ENCODE measurements at places on chromosomes 3 and 15.

DNA sequence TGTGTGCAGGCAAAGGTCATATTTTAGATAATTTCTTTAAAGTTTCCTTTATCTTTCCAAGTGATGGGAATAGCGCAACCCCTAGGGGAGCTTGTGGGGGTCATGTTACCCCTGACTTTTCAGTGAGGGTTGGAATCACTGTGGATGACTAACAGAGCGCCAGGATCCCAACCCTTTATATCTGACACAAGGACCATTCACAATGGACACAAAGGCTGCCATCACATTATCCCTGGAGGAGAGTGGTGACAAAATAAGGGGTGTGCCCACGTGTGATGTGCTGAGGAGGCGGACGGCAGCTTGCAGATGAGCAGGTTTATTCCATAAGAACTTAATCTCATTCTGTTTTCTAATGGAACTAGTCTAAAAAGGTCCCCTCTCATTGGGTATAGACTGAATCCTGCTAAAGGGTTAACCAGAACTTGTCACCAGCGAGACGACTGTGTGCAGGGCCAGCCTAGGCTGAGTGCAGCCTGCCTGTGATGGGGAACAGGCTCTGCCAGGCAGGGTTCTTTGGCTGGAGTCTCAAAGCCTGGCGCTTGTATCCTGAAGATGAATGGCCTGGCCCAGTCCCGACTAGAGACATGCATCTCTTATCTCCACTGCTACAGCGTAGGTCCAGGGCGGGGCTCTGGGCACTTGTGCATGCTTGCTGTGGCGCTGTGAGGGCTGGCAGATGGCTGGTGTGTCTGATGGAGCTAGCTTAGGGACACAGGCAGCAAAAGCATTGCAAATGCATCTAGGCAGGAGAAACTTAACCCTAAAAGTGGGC lies 50.2 kb downstream of the CHDH start:
- no peak for DNase-seq

DNA sequence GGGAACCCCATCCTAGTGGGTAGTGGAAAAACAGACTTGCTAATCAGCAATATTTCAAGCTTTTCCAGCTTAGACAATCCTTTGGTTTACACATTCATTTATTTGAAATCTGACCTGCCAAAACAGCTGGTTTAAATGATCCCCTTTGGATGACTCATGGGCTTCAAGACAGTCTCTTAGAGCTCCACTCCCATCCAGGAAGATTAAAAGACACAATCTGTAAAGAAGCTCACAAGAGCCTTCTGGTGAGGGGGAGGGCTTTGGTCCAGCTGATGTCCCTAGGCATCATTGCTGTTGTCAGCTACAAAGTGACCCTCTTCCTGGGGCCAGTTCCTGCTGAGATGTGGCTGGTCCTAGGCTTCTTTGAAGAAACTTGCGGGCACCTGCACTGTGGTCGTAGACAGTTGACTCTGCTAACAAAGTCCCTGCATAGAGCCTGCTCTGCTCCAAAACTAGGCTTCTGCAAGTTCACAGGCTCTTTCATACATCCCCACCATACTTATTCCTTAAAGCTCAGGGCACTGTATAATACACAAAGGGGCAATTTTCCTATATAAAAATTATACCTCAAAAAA lies 73.7 kb downstream of the IGSF11 start:
- no peak for DNase-seq

DNA sequence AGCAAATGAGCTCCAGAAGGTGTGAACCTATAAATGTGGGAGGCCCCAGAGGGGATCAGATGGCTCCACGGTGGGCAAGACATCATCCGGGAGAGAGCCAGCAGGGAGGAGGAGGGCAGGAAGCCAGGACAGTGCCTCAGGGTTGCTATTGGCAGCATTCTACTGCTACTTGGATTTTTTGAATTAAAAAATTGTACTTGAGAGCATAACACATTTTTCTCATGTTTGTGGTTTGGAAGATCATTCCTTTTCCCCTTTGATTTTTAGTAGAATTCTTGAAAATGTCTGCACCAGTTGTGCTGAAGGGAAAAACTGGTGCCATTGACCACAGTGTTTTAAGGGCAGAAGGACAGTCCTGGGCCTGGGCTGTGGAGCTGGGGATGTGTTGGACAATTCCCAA lies 59.2 kb downstream of the LYZL4 start:
- DNase-seq = no peak

DNA sequence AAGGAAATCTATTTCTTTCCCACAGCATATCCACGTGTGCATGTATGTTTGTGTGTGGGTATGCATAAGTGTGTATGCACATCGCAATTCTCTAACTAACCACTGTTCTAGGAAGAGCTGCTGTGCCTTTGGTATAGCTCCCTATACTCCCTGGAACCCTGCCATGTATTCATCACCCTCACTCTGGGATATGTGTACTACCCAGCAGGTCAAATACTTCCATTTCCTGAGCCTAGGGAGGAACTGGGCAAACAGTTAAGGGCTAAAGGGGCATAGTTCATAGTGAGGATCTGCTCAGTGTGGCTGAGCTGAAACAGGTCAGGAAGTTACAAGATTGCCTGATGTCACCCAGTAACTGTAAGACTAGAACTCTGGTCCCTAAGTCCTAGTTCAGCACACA lies 260.4 kb downstream of the RPLP1 start:
- DNase-seq = no peak

GRCh38 chr15:66707310-66708082 lies 5.5 kb downstream of the SMAD6 start:
- DNase-seq = no peak

DNA sequence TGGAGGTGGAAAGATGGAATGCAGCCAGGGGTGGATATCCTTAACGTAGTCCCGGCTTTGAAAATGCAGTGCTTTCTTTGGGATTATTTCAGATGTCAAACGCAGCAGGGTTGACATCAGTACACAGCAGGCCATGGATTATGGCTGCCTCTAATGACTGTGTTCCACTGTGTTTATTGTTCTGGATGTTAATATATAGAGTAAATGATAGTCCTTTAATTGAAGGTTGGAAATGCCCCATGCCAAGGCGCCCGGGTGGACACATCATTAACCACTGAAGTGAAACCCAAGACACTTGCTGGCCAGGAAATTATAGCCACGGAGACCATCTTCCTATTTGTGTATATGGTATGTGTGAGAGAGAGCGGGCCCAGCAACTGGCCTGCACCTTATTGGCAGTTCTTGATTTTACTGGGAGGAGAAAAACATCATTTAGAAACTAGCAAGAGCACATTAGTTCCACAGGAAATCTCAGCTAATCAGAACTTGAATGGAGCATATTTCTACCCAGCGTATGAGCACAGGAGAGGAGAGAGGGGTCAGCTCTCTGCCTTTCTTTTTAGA lies 254.9 kb upstream of the RASGRP1 start:
- no peak for DNase-seq

- DNase-seq = no peak
These were observed 93.5 kb downstream of the ADAMTS17 start for GRCh38 chr15:100248236-100248635.

- no peak for DNase-seq
These were observed 17.0 kb downstream of the TMEM62 start for GRCh38 chr15:43150191-43150929.

- DNase-seq = no peak
These were observed 122.7 kb upstream of the MEIS2 start for GRCh38 chr15:37223089-37223488.

DNA sequence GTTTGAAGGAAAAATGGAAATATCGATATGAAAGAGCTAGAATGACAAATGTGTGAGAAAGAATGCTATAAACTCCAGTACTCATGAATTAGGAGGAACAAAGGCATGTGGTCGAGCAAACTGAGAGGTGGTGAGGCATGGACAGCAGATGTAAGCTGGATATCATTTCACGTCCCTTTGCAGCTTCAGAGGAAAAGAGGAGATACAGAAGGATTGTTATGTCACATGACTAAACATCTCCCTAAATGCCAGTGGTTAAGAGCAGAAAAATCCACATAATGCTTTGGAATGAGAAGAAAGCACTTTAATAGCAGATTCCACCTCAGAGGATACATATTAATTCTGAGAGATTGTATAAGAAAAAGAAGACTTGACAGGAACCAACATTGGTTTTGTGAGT lies 248.7 kb downstream of the ZIC4 start:
- no peak for DNase-seq
